CD4-positive, alpha-beta T cell treated with Interleukin-17A for 4 hours (primary cell): ENCODE measurements at places on chromosomes 2 and 18.

- DNase-seq: no peak
Measured at GRCh38 chr18:12944709-12945108, 3.1 kb upstream of the SEH1L start.

GRCh38 chr2:40220177-40220925 is 231.5 kb downstream of the SLC8A1 start:
- no peak for DNase-seq

DNA sequence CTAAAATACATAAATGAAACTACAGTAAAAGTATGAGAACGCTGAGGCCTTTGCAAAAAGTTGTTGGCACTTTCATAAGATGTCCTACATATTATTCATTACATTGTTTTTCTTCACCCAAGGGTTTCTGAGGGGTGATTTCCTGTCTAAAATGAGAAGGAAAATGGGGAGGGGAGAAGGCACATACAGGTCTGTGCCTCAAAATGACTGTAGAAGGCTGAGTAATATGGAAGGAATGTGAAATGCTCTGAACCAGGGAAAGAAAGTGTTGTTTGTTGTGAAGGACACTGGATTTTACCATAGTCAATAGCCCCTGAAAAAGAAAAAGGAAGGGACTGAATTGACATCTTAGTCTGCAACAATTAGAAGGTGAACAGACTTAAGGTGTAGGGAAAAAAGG is 99.5 kb upstream of the RNF152 start:
- no peak for DNase-seq

GRCh38 chr18:57705832-57706595 is 84.4 kb upstream of the NARS1 start:
- no peak for DNase-seq

GRCh38 chr2:96618596-96619283 is 19.4 kb downstream of the KANSL3 start:
- DNase-seq: no peak

DNA sequence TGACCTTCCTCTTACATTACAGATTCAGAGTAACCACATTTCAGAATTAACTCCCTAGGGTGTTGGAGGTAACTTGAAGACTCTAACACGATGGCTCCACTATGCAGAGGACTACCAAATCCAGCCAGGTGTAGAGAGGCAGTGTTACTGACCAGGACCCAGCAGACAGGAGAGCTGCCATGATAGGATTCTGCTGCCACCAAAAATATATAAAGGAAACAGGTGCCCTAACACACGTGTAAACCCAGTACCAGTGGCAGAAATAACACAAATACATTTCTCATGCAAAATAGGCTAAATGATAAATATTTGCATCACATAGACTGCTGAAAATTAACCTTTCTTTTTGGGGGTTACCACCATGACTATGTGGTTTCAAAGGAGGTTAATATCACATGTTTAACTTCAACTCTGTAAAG is 7.0 kb downstream of the ZBTB14 start:
- DNase-seq: no peak

DNA sequence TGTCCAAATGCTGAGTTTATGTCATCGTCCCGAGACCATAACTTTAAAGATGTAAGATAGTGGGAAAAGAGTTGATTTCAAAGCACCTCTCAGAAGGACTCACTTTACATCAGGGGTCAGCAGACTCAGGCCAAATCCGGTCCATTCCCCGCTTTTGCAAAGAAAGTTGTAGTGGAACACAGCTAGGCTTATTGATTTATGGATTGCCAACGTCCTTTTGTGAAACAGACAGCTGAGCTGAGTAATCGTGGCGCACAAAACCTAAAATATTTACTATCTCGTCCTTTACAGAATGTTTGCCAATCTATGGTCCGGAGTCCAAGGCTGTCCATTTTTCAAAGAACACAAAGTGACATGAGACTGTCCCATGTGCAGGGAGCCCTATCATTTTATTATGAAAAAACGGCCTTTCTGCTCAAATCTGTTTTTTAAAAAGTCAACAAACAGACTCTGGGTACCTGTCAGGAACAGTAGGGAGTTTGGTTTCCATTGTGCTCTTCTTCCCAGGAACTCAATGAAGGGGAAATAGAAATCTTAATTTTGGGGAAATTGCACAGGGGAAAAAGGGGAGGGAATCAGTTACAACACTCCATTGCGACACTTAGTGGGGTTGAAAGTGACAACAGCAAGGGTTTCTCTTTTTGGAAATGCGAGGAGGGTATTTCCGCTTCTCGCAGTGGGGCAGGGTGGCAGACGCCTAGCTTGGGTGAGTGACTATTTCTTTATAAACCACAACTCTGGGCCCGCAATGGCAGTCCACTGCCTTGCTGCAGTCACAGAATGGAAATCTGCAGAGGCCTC is at the start of gene IL1RN:
Gene IL1RN (plus strand): TSS at position 754 of the 801 bp plus-strand sequence. CDS start 27 bp downstream, at position 781.
- DNase-seq: no peak

DNA sequence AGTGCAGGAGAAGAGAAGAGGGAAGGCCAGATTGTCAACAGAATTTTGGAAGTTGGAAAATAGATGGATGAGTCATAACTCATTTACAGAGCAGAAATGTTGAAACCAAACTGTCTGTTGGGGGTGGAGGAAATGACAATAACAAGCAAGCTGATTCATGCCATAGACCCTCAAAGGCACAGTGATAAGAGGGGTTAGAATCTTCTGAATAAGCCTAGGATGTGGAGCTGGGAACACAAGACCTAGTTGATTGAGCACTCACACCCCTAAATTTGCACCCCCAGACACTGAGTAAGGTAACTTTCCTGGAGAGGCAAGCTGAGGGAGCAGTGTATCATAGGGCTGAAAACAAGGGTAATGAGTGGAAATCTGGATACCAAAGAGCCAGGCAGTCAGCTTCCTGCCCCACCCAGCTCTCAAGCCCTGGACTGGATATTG is 141.4 kb downstream of the SCG2 start:
- no peak for DNase-seq

DNA sequence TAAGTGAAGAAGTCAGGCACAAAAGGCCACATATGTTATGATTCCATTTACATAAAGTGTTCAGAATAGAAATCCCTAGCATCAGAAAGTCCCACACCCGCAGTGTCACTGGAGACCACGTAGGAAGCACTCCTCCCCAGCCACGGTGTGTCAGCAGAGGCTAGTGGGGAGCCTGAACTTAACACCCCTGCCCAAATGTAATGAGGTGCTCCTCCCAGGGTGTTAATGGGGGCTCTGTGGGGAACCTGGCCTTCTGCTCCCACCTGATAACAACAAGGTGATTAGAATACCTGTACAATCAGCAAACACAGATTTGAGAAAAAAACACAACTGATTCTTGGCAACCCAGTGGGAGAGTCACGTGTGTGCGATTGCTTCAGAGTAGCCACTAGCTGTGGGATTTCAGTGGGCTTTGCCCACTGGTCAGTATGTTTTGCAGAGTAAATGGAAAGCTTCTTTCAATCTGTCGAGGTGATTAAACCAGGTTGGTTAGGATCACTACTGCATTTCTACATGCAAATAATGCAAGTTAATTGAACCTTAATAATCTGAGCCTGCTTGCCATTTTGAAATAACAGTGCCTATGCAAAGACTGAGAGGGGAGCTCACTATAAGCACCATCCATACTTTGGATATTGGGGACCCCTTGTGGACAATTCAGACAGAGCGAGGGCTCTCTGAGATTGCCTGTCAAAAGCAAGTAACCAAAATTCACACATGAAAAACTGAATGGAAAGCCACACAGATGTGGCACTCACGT is 20.6 kb upstream of the ATRAID start:
- peak; percentile 53 for DNase-seq
